Stimulated activated CD8-positive, alpha-beta memory T cell treated with anti-CD3 and anti-CD28 coated beads, Interleukin-4, amount 100 ng/mL, for 24 hours (primary cell): ENCODE measurements at places on chromosomes 3 and 15.

- no peak for DNase-seq
Measured at GRCh38 chr3:27613846-27614500, 108.2 kb downstream of the EOMES start.

GRCh38 chr3:11624161-11624560, 19.6 kb downstream of the VGLL4 start:
- DNase-seq, result peak; percentile 37

- no peak for DNase-seq
Measured at GRCh38 chr3:138384531-138384930, 36.2 kb downstream of the MRAS start.

DNA sequence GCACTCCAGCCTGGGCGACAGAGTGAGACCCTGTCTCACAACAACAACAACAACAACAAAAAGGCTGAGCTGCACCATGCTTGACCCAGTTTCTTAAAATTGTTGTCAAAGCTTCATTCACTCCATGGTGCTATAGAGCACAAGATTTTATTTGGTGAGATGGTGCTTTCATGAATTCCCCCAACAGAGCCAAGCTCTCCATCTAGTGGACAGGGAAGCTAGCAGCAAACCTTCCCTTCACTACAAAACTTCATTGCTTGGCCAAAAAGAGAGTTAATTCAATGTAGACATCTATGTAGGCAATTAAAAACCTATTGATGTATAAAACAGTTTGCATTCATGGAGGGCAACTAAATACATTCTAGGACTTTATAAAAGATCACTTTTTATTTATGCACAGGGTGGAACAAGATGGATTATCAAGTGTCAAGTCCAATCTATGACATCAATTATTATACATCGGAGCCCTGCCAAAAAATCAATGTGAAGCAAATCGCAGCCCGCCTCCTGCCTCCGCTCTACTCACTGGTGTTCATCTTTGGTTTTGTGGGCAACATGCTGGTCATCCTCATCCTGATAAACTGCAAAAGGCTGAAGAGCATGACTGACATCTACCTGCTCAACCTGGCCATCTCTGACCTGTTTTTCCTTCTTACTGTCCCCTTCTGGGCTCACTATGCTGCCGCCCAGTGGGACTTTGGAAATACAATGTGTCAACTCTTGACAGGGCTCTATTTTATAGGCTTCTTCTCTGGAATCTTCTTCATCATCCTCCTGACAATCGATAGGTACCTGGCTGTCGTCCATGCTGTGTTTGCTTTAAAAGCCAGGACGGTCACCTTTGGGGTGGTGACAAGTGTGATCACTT, 2.0 kb downstream of the CCR5 start:
- DNase-seq, result no peak

- no peak for DNase-seq
Measured at GRCh38 chr3:168671091-168671490, 575.4 kb upstream of the GOLIM4 start.

GRCh38 chr3:58120075-58120812, 90.5 kb downstream of the DNASE1L3 start:
- no peak for DNase-seq

GRCh38 chr3:124091716-124092115, 99.8 kb upstream of the ROPN1 start:
- DNase-seq, result no peak

- no peak for DNase-seq
Measured at GRCh38 chr3:13927295-13927694, 47.4 kb upstream of the WNT7A start.

- DNase-seq, result no peak
Measured at GRCh38 chr3:127479449-127479848, 111.1 kb downstream of the TPRA1 start.

GRCh38 chr15:26771578-26772153, 1.2 kb downstream of the GABRB3 start:
- no peak for DNase-seq

DNA sequence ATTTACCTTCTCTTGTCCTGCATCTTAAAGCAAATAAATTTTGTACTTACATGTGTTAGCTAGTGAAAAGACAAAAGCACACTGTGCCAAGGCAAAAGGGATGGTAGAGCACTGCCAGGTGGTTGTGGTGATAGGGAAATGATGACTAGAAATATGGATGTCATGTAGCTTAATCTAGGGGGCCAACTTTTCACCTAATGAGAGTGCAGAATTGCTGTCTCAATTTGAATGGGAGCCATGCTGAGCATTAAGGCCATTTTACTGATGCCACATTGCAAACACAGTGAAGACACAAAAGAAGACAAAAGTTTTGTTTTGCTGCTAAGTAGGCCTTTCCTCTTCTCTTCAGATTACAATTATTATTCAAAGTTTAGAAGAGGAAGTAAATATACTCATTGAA, 274.7 kb downstream of the PDCD6IP start:
- no peak for DNase-seq

DNA sequence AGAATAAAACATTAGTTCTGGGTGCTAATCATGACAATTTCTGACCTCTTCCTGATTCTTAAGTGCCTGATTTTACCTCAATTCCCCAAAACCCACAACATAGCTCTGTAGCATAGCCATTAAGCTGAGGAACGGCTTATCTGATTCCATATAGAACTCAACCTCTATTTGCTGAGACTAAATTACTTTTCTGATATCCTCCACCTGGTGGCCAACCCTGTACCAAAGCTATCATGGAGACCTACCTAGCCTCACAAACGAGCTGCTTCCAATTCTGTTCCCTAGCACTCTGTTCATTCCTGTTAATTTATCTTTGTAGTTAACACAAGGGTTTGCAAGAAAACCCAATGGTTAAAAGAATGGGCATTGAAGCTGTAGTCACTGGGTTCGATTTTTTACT, 245.2 kb downstream of the PLOD2 start:
- DNase-seq, result no peak

- DNase-seq, result no peak
Measured at GRCh38 chr3:115085197-115085865, 61.8 kb downstream of the ZBTB20 start.

- no peak for DNase-seq
Measured at GRCh38 chr15:63000706-63001105, 41.8 kb upstream of the TPM1 start.

- DNase-seq, result peak; percentile 39
Measured at GRCh38 chr3:31533169-31534064, 692 bp downstream of the STT3B start.

- DNase-seq, result no peak
Measured at GRCh38 chr15:74995779-74996765, 709 bp downstream of the SCAMP5 start.

- DNase-seq, result no peak
Measured at GRCh38 chr3:123789760-123790159, 94.4 kb downstream of the MYLK start.
